ENCODE measurements at places on chromosomes 12 and 14. TPM values are rescaled to one million over a fixed set of nuclear protein-coding genes. Genes with fewer than 3 reads are reported as not detected.
A peak's percentile ranks its signal among the peaks of the same experiment; 100 is the strongest.

GRCh38 chr12:87981495-87981894, 47.7 kb downstream of the C12orf50 start:
- no peak for DNase-seq

DNA sequence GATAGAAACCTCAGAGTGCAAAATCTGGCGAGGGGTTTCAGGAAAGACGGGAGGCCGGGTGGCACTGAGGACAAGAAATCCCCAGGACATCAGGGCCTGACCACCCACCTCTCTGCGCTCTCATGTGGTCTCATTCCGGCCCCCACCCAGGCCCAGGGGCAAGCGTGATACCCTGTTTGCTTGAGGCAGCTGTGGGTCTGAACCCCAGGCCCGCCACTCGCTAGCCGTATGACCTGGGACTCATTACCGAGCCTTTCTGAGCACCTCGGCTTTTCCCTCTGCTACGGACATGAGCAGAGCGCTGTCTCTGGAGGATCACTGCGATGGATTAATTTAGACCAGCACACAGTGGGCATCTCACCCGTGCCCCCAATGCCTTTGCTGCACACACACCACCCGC, 25.5 kb upstream of the BCDIN3D start:
- DNase-seq, result no peak

DNA sequence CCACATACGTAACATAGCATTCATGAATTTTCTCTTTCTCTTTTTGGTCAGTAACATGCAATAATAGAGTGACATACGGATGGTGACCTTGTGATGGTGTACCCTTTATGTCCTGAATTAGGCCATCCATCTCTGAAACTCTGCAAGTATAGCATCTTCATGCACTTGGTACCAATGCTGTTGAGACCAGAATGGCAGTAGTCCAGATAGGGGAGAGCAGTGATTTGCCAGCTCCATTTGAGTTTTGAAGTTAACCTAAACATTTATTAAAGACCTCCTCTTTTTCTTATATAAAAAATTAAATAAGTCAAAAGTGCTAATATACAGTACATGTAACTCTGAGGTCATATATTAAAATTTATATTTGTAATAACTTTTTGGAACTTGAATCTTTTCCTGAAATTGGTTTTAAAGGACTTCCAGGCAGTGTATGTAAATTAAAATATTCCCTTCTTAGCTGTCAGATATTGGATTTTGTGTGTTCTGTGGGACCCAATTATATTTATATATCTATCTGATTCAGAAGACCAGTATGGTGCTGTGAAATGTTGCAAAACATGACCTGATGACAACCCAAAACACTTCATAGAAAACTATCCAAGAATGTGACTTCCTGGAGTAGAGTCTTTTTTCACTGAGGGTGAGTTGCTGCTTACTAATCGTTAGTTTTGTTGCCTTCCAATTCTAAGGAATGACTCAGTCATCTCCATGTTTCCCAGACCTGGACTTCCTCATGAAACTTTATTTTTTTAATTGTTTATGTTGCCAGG, 3.5 kb downstream of the ELK3 start:
- DNase-seq, result peak; percentile 38

DNA sequence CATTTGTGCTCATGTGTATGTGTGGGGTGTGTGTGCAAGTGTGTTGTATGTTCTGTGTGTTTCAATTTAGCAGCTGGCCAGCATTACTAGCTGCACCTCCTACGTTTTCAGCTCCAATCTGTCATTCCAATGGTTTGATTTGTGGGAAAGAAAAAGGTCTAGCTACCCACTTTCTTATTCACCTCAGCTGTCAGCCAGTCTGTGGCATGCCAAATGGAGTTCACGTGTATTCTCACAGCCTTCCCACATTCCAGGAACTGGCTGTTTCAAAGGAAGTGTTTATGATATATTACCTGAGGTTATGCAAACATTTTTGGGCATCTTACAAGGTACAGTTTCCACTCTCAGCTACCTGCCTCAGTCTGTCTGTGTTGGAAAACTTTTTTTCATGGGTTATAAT, 220.2 kb upstream of the CPNE8 start:
- DNase-seq, result no peak

GRCh38 chr12:85279449-85280164, 413 bp upstream of the ALX1 start:
- no peak for DNase-seq

DNA sequence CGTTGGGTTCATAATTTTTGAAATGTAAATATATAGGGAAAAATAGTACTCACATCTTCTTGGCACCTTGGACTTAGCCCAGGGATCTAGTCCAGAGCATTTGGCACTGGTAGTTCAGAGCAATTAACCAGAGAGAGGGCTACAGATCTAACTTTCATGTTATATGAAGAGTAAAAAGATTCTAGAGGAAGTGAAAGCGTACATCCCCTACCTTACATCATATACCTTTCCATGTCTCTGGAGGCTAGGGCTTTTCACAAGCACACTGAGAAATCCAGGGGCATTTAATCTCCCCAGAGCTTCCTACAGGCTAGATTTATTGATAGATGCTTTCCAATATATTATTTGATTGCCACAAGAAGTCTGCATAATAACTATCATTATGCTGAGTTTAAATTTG, 687.5 kb upstream of the FBXO33 start:
- no peak for DNase-seq

GRCh38 chr14:20799892-20800544, 2.6 kb downstream of the RNASE1 start:
- DNase-seq, result no peak

The RD3L gene
- total RNA-seq, result not detected

The SLC6A15 gene
- total RNA-seq, result 16.9 TPM

The PRICKLE1 gene
- 7.4 TPM for total RNA-seq

The SYNE3 gene
- total RNA-seq, result 0.55 TPM

The CSRP2 gene
- total RNA-seq, result 57.5 TPM

The PYGL gene
- 1.4 TPM for total RNA-seq

The ABHD12B gene
- not detected for total RNA-seq

The RNU4-1 gene
- total RNA-seq, result not detected

All from G401 (cell line).